Activated CD4-positive, CD25-positive, alpha-beta regulatory T cell treated with anti-CD3 and anti-CD28 coated beads, Interleukin-2, amount 50 U/mL, for 16 hours (primary cell): ENCODE measurements at places on chromosomes 13 and 19.

DNA sequence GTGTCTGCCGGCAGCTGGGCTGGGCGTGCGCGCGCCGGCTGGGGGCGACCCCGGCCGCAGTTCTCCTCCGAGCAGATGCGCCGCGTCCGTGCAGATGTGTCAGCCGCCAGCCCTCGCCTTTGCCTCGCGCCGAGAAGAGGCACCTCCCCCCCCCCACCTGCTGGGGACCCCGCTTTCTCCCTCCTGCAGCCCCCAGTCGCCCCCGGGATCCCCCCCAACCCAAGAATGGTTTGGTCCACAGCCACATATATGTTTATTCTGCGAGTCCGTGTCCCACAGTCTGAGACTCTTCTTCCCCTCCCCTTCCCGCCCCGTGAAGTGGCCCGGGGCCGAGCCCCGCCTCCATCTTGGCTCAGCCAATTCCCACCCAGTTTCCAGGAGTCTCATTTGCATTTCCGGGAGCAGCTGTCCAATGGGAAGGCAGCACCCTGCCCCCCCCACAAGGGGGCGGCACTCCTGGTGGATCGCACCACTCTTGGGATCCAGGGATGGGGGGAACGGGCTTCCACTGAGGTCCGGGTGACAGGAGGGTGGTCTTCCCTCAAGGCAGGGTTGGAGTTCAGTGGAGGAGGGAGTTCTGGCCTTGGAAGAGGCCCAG is 8.6 kb downstream of the ISOC2 start:
- DNase-seq, result no peak

- DNase-seq, result no peak
Measured at GRCh38 chr13:35793823-35794222, 317.3 kb upstream of the MAB21L1 start.

DNA sequence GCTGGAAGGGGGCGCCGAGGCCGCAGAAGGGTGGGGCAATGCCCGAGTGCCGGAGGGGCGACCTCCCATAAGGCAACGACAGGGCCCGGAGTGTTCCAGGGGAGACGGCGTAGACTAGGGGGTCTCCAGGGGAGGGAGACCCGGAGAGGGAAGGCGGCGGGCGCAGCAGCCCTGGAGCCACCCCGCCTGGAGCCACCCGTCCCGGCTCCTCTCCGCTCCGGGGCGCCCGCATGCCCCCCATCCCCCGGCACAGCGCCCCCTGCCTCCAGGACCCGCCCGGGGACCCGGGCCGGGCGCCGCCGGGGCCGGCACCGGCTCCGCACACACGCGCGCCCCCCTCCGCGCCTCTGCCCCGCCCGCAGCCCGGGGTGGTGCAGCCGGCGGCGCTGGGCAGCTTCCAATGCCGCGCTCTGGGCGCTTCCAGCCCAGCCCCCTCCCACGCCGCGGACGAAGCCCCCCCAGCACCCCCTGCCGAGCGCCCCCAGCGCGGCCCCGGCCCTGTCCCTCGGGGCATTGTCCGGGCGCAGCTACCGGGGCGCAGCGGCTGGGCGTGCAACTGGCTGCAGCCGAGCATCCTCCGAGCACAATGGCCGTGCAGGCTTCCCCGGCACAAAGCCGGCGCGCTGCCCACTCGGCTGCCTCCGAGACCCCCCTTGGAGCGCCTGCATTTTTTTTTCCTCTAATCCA is 519 bp downstream of the PTPRS start:
- no peak for DNase-seq

DNA sequence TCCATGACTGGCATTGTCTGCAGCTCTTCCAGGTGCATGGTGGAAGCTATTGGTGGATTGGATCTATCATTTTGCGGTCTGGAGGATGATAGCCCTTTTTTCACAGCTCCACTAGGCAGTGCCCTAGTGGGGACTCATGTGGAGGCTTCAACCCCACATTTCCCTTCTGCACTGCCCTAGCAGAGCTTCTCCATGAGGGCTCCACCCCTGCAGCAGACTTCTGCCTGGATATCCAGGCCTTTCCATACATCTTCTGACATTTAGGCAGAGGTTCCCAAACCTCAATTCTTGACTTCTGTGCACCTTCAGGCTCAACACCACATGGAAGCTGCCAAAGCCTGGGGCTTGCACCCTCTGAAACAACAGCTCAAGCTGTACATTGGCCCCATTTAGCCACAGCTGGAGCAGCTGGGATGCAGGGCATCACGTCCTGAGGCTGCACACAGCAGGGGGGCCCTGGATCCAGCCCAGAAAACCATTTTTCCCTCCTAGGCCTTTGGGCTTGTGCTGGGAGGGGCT is 800.2 kb upstream of the MIR17HG start:
- DNase-seq, result no peak
